ENCODE measurements at places on chromosomes 4 and X.

DNA sequence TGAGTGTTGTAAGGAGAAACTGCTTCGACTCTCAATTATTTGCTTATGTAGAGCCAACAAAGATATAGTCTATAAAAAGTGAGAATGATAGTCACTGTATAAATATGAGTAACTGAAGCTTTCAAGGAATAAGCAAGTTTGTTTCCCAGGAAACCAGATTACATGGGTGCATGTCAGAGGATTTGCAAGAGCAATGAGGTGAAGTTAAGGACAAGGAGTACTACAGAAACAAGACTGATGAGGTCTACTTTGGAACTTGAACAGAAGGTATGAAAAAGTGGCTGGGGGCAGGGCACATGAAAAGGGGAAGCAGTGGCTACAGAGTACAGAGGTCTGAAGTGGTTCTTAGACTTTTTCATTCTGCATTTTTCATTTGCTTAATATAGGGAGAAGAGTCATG lies 321.0 kb upstream of the CXXC4 start:
- DNase-seq = no peak

GRCh38 chr4:74449571-74450297 lies 4.8 kb downstream of the AREG start:
- DNase-seq = no peak

- no peak for DNase-seq
These were observed 964.9 kb upstream of the GRIA3 start for GRCh38 chrX:122219226-122219625.

GRCh38 chrX:37349221-37350033 lies at the start of gene PRRG1:
Gene PRRG1, plus strand, starts transcription at chrX:37349364. Its CDS starts 56,886 bp downstream, at chrX:37406250.
- no peak for DNase-seq

DNA sequence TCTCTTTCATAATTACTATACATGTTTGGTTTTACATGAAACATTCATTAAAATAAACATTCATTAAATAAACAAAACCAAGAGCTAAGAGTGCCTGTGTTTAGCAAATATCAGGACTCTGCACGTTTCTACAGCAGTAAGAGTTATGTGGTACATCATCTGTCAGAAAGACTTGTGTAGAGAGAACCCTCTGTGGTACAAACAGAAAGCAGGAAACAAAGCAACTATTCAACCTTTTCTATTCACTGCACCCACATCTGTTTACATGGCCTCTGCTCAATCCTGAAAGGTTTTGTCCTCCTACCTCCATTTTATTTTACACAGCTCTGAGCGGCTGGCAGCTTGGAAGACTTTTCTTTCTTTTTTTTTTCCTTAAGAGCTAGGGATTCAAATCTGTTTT lies 90.7 kb upstream of the PCDH18 start:
- no peak for DNase-seq

GRCh38 chr4:74368596-74368995 lies 3.7 kb downstream of the EREG start:
- DNase-seq = no peak

DNA sequence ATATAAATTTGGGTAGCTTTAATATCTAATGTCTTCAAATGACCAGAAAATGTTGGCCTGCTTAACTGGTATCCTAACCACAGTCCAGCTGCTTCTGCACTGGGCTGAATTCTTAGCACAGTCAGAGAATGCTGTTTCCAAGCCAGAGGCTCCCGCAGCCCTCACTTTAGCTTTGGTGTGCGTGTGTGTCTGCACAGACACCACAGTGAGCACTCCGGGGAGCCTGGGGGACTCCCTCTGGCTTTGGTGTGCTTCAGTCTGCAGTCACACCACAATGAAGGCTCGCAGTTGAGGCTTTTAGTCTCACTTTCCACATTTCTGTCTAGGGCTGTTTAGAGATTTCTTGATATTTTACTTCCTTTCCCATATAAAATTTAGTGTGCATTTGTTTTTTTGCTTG lies 53.6 kb downstream of the APOO start:
- no peak for DNase-seq

DNA sequence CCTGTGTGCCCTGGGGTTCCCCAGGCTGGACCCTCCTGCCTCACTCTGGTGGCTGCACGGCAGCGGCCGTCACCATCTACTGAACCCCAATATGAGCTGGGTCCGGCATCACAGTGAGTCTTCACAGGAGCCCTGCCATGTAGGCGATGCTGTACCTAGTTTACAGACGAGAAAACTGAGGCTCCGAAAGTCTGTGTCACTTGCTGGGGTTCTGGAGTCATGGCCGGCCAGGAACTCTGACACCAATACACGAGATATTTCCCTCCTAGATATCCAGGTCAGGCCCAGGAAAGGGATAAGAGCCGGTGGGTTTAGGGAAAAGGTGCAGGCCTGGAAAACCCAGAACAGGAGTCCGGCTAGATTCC lies 74.4 kb downstream of the HTRA3 start:
- DNase-seq = no peak

DNA sequence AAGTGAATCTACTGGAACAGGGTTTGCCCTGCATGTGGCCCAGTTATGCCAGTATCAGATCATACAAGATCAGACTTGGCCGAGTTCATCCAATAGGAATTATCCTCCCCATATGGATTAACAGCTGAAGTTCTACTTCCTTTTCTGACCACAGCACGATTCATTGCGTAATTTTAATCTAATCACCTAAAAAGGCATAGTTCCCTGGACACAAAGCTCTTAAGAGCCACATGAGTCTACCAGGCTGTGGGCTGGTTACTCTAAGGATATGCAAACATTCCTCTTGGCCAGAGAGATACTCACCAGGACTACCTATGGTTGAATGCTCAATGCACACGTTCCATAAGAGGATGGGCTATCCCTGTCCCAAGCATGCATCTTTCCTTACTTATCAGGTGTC lies 46.9 kb downstream of the CHST7 start:
- no peak for DNase-seq

DNA sequence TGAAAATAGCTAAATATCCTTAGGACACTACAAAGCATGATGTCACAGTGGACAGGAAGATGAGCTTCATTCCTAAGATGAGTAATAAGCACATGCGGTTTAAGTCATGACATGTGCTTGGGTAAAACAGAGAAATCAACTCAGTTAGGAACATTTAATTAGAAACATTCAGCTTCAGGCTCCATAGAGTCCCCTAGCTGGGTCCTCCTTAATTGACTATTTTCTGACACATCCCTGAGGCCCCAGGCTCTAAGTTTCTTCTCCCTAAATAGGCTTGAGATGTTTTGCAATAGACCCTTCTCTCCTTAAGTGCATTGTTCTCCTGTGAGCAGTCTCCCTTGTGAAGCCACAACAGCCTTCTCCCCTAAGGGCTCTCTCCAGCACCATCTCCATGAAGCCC lies 70.4 kb upstream of the ANXA3 start:
- no peak for DNase-seq

GRCh38 chrX:39729981-39730661 lies 367.6 kb downstream of the BCOR start:
- no peak for DNase-seq

DNA sequence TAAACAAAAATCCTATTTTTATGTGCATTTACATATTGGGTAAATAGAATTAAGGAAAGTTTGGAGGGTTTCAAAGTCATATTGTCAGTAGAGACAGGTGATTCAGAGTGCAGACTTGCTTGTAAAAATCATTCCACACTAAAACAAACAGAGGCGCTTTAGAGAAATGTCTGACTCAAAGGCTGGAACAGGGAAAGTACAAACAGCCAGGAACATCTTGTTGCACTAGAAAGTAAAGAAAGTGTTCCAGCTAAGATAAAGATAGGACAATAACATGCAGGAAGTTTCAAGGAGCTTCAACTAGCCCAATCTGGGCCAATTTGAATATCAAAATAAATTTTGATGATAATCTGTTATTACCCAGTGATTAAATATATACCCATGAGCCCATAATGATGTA lies 16.4 kb upstream of the NUDT10 start:
- no peak for DNase-seq
